ENCODE measurements at places on chromosomes 5 and 9.
A peak's percentile ranks its signal among the peaks of the same experiment; 100 is the strongest.

DNA sequence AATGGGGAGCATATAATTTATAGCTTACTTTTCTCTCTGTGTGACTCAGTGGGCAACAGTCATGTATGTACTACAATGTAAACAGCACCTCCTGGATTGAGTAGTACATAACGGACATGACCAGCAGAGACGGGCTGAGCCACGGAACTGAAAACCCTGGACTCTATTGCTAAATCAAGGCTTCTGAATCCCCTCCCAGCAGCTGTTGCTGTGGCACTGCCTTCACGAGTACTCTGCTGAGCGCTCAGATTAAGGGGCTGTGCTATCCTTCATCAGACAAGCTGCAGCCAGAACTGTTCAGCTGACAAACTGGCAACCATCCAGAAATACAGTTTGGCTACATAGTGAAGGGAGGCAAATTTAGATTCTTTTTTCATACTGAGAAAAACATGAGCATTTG lies 131.3 kb upstream of the CCDC180 start:
- DNase-seq, result no peak

GRCh38 chr5:42880496-42881150 lies 68.9 kb upstream of the SELENOP start:
- DNase-seq, result no peak

DNA sequence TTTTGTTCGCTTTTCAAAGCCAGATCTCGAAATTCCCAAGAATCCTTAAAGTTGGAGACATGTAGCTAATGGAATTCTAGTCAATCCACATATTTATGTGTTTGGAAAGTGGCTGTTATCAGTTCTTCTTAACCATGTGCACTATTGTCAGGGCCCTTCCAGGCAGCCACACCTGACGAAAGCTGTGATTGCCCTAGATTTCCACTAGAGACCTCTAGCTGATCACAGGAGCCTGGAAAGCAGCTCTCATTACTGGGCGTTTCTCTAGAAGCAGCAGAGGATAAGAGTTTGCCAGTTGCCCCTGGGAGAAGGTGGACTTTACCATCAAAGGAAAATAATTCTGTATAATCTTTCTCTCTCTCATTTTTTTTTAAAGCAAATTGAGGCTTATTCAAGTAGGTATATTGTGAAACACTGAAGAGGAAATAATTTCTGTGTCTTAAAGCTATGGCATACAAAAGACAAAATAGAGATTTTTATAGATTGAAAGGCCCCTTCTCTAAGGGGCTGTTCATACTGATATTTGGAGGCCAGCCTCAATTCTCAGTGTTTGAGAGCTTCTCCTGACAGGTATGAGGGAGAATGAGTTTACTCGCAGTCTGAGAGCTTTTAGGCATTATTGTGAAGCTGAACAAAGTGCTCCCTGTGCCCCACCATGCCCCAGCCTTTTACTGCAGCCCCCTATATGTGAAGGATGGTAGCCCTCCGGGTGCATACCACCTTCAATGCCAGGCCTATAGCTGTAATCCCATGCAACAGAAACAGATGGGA lies 405.4 kb upstream of the ACTBL2 start:
- peak; percentile 84 for DNase-seq

- no peak for DNase-seq
These were observed 24.2 kb downstream of the TNIP1 start for GRCh38 chr5:151056379-151057325.

DNA sequence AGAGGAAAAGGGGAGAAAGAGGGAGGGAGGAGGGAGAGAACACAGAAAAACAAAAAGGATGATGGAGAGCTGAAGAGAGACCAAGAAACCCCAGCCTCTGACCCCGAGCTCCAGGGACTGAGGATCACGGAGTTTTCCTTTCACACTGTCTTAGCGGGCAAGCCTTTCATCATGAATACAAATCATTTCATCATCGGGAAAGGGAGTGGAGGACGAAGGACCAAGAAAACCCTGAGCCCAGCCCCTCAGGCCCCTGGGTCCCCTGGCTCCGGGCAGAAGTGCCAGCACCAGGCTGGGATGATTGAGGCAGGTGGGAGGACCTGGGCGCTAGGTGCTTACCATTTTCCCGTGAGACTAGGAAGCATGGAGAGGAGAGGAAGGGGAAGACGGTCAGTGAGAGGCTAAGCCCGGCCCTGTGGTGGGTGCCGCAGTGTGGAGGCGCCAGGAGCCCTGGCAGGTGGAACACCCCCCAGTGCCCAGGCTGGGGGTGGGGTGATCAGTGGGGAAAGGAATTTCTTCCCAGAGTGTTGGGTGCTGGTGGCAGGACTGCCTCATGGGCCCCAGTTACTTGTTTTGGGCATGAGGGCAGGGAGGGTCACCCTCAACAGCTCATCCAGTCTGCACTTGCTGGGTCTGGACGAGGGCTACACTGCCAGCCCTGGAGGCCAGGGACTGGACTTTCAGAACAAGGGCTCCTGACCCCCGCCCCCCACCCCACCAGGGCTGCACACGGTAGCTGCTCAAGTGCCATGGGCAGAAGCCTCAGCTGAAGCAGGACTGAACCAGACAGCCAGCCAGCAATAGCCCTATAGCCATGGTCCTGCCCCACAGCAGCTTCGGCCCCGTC lies 49.0 kb upstream of the SARDH start:
- DNase-seq, result no peak

GRCh38 chr5:142544071-142544753 lies 141.7 kb downstream of the FGF1 start:
- DNase-seq, result no peak

- no peak for DNase-seq
These were observed 4.2 kb downstream of the SMC5 start for GRCh38 chr9:70262948-70263347.

DNA sequence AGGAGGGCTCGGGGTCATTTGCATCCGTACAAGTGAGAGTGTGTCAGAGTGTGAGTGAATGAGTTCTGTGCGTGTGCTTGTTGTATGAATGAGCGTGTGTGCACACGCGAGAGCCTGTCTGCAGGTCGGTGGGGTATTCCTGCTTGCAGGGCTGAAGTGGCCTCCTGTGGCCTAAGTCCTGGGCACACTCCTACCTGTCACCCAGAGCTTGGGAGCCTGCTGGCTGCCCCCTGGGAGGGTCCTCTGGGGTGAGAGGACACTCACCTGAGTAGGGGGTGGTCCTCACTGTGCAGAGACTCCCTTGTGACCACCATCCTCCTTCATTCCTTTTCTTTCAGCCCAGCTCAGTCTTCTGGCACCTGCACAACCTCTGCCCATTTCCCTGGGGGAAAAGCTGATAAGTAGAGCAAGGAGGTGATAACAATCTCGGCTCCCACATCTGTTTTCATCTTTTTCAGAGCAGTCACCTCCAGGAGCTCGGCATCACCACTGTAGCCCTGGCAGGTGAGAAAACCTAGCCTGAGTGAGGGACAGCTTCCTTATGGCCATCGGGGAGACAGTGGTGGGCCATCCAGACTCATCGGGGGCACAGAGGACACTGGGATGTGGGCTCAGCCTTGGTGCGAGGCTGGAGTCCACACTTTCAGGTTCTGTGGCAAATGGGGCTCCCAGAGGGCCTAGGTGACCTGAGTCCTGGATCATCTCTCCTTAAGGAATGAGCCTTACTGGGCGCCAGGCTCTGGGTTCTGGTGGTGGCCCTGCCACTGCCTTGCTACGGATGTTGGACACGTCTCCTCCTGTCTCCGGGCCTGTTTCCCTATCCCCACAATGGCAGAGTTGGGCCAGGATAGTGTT lies 38.7 kb upstream of the SYNPO start:
- DNase-seq, result no peak

DNA sequence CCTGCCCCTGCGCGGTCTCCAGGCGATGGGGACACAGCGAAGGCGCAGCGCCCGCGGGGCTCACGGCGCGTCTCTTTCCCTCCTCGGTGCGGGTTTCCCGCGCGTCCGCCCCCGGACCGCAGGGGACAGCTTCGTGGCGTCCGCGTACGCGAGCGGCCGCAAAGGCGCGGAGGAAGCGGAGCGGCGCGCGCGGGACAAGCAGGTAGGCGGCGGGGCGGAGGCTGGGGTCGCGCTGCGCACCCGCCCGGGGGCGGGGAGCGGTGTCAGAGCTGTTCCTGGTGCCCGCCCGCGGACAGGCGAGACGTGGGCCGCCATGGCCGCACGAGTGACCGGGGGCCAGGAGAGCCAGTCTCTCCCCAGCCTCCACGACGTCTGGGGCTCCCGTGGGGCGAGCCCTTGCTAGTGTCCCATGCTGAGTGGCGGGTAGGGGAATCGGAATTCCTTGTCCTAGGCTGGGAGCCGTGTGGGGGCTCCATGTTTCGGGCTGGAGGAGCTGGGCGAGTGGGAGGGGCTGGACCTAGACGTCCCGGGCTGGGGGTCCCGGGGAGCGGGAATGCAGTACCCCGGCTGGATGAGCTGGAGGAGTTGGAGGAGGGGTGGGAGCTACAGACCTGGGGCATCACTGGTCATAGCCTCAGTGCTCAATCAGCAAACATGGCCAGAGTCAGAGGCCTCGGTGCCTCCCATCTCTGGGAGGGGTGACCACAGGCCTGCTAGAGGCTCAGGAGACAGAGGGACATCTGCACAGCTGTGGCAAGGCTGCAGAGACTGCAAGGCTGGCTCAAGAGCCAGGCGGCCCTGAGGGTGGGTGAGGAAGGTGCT lies 968 bp downstream of the NKD2 start:
- no peak for DNase-seq

DNA sequence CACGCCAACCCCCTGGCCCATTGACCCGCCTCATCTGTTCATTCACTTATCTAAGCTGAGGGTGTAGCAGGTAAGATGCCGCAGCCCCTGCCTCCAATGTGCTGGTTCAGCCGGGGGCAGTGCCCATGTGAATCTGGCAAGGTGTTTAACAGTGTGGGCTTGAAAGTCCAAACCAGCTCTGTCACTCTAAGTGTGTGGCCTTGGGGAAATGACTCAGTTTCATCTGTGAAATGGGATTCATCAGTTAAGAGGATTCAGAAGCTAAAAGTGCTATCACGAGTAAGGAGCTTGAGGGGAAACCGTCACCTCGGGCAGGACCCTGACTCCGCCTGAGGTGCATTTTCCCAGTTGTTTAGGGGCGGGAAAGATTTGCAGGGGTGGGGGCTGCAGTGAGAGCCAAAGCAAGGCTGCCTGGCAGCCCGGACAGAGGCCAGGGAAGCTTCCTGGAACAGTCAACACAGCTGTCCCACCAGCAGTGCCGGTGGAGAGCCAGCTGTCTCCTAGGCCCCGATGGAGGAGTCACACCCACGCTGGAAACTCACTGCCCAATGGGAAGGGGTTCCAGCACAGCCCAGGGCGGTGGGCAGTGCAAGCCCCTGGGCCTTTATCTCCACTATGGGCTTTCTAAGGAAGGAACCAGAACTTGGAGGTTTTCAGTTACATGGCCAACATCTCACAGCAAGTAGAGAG lies 9.7 kb upstream of the URM1 start:
- no peak for DNase-seq

GRCh38 chr5:1439388-1440097 lies 5.7 kb downstream of the SLC6A3 start:
- DNase-seq, result no peak

GRCh38 chr5:88718736-88719135 lies 164.2 kb downstream of the MEF2C start:
- no peak for DNase-seq
